ENCODE measurements at places on chromosomes 12 and 14.

DNA sequence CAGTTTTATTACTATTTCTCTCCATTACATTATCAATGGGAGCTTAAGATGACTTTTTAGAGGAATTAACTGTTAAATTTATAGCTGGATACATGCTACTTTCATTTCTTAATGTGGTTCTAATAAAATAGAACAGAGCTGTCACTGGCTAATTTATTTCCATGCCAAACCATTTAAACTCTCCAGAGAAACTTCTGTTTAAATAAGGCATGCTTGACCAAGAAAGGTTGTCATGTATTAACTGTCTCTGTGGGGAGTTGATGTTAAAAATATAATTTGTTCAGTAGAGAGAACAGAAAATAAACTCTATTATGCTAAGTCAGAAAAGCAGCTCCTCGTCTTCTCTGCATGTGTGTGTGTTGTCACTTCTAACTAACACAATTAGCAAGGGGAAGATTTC, 447.4 kb downstream of the SLC16A7 start:
- no peak overlapping the region for H3K27ac ChIP-seq
- no peak for DNase-seq
- no peak overlapping the region for H3K4me3 ChIP-seq
- no peaks in the 10 kb centered on the region for H3K36me3 ChIP-seq
- H3K27me3 ChIP-seq: no peaks in the 10 kb centered on the region

GRCh38 chr12:800401-800800, 48.0 kb downstream of the WNK1 start:
- H3K36me3 ChIP-seq: no peaks in the 10 kb centered on the region
- no peaks in the 10 kb centered on the region for H3K27me3 ChIP-seq
- no peak overlapping the region for H3K27ac ChIP-seq

DNA sequence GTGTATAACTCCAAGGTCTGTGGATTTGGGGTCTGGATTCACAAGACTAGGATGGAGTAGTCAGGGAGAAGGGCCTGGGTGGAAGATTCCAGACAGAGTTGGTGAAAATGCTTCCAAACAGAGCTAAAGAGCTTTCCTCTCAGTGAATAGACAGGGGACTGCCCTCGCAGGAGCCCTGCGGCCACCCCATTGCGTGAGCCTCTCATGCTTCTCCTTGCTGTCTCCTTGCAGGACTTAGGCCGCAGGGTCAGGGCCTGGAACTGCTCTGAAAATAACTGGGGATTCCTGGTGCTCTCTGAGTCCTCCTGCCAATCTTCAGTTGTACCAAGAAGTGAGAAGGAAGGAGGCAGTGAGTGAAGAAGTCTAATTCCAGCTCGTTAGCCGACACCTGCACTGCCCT, 49.0 kb upstream of the KCNA1 start:
- peaks cover 6% of the 10 kb centered on the region for H3K27me3 ChIP-seq
- DNase-seq: no peak
- peaks cover 10% of the 10 kb centered on the region for H3K4me1 ChIP-seq
- H3K27ac ChIP-seq: no peak overlapping the region
- no peaks in the 10 kb centered on the region for H3K36me3 ChIP-seq

DNA sequence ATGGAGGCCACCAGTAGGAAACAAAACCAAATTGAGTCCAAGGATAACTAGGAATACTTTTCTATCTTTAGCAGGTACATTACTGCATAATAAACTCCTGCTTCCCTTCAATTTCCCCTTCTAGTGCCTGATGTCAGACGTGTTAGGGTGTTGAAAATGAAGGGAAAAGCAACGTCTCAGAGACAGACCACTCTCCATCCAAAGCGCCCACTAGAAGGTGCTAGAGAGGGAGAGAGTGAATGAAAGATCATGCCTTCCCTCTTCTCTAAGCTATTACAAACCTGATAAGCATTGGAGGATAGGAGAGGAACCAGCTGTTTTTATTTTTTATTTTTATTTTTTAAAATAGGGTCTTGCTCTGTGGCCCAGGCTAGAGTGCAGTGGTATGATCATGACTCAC, 64.1 kb downstream of the ZNF641 start:
- no peaks in the 10 kb centered on the region for H3K36me3 ChIP-seq
- DNase-seq: no peak
- no peaks in the 10 kb centered on the region for H3K27me3 ChIP-seq
- H3K27ac ChIP-seq: no peak overlapping the region
- H3K4me1 ChIP-seq: peaks cover 5% of the 10 kb centered on the region

DNA sequence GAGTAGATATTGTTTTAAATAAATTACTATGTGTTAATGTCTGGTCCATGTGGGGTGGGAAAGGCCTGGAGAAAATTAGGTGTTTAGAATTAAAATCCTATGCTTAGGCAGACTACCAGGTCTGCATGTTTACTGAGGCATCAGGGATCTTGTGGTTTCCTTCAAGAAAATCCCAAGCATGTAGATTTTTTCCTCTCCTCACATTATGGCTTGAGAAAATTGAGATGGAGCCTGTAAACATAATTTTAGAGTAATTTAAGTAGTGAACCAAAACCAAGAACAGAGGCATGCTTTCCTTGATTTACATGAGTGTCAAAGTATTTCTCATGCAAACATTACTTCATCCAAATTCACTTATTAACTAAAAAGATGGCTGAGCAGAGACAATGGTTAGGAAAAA, 823.7 kb downstream of the AACS start:
- no peak overlapping the region for H3K27ac ChIP-seq
- H3K36me3 ChIP-seq: no peaks in the 10 kb centered on the region
- no peaks in the 10 kb centered on the region for H3K4me1 ChIP-seq
- H3K4me3 ChIP-seq: no peak overlapping the region
- H3K27me3 ChIP-seq: no peaks in the 10 kb centered on the region
- no peak for DNase-seq

- no peaks in the 10 kb centered on the region for H3K36me3 ChIP-seq
- no peaks in the 10 kb centered on the region for H3K27me3 ChIP-seq
- H3K27ac ChIP-seq: no peak overlapping the region
- H3K4me3 ChIP-seq: no peak overlapping the region
These were observed 839 bp downstream of the CLEC9A start for GRCh38 chr12:10031321-10031720.

- no peaks in the 10 kb centered on the region for H3K4me1 ChIP-seq
- H3K27ac ChIP-seq: no peak overlapping the region
- no peak overlapping the region for H3K4me3 ChIP-seq
- no peak for DNase-seq
- H3K36me3 ChIP-seq: no peaks in the 10 kb centered on the region
These were observed 187.6 kb downstream of the NOVA1 start for GRCh38 chr14:26410189-26410685.

DNA sequence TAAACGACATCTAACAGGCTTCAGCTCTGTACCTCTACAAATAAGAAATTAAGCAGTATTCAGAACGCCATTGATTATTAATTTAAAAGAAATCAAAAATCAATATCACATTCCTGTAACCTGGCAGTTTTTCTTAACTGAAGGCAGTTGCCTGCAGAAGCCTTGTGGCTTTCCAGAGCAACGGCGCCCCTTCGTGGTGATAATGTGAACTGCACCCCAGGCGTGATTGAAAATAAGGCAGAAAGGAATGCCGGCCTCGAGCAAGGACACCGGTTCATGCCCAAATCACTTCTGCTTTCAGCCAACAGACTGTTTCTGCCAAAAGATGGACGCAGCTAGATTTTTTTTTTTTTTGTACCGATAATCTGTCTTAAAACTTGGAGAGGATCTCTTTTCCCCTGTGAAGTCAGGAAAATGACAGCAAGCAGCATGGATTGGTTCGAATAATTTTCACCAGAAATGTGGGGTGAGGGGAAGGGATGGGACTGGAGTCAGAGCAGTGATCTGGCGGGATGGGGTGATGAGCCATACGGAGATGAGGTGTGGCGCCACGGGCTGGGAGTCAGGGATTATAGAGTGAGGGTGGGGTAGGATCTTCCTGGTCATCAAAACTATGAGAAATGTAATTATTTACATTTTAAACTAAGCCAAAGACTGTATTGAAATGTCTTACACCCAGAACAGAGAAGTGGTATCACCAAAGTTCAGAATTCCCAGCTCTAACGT, 473.0 kb downstream of the DPF3 start:
- H3K4me3 ChIP-seq: no peak overlapping the region
- no peaks in the 10 kb centered on the region for H3K36me3 ChIP-seq
- H3K27me3 ChIP-seq: no peaks in the 10 kb centered on the region
- no peak overlapping the region for H3K27ac ChIP-seq

DNA sequence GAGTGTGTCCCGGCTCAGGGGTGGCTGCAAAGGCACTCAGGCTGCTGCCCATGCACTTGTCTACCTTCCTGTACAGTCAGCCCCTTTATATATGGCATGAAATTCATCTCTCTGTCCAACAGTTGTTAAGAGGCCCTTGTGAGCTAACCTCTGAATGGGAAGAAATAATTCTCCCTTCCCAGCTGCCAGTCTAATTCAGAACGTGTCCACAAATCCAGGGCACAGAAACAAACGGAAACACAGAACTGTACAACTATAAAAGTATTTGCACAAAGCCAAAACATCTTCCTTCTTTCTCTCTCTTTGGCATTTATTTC, 849 bp downstream of the KRT5 start:
- DNase-seq: no peak
- H3K27ac ChIP-seq: no peak overlapping the region
- no peaks in the 10 kb centered on the region for H3K36me3 ChIP-seq
- no peak overlapping the region for H3K4me3 ChIP-seq
- H3K27me3 ChIP-seq: no peaks in the 10 kb centered on the region

GRCh38 chr12:71636704-71637115, 26.9 kb downstream of the ZFC3H1 start:
- no peaks in the 10 kb centered on the region for H3K4me1 ChIP-seq
- peaks cover 87% of the 10 kb centered on the region for H3K36me3 ChIP-seq
- no peak overlapping the region for H3K27ac ChIP-seq
- H3K4me3 ChIP-seq: no peak overlapping the region
- H3K27me3 ChIP-seq: no peaks in the 10 kb centered on the region
- peak; percentile 80 for DNase-seq

GRCh38 chr14:103072595-103073366, 11.2 kb upstream of the LBHD2 start:
- no peak overlapping the region for H3K27ac ChIP-seq
- DNase-seq: no peak
- no peak overlapping the region for H3K4me3 ChIP-seq
- H3K36me3 ChIP-seq: no peaks in the 10 kb centered on the region
- peaks cover 10% of the 10 kb centered on the region for H3K27me3 ChIP-seq

GRCh38 chr14:68168460-68169109, 349.0 kb downstream of the RAD51B start:
- no peak for DNase-seq
- no peaks in the 10 kb centered on the region for H3K4me1 ChIP-seq
- no peaks in the 10 kb centered on the region for H3K36me3 ChIP-seq
- no peaks in the 10 kb centered on the region for H3K27me3 ChIP-seq
- no peak overlapping the region for H3K4me3 ChIP-seq

DNA sequence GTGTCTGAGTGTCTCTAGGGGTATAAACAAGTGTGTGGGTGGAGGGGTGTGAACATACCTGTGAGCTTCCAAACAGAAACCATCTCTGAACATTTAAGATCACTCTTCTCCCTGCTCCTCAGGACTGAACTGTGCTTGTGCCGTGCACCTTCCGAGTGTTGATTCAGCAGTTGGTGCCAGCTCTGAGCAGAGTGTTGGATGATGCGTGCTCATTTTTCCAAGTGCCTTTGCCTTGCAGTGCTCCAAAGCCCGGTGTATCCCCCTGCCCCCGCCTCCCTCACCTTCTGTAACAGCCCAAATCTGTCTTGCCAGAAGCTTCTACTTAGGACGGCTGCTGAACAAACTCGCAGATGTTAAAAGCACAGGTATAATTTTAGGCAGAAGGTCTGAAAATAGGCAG, 4.4 kb downstream of the WSCD2 start:
- H3K27me3 ChIP-seq: peaks cover 10% of the 10 kb centered on the region
- H3K4me1 ChIP-seq: peaks cover 9% of the 10 kb centered on the region
- no peaks in the 10 kb centered on the region for H3K36me3 ChIP-seq
- H3K27ac ChIP-seq: no peak overlapping the region
- H3K4me3 ChIP-seq: no peak overlapping the region

DNA sequence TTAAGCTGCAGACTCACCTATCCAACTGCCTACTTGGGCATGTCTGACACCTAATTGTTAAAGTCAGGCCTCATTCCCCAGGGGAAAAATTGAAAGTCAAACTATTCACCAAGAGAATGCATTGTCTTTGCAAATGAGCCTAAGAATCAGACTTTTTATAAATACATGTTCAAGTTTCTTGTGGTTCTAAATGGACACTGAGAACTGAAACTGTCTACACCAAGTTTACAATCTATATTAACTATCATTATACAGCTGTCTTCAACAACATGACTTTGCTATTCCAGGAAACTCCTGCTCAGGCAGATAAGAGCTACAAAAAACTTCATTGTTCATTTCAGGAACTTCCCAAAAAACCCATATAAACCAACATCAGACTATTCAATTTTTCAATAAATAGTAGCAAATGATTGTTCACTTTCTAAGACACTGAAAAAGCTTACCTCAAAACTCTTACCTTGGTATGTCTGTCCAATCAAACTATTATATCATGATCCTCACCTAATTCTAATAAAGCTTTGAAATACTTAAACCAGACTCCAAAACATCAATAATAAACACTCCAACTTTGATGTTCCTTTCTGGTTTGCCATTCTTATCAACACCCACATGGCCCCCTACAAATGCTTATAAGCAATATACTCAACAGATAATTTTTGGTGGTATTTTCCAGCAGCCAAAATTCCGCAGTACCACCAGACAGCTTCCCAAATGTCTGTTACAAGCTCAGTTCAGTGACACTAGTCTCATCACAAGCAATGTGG, 24.2 kb downstream of the CDK17 start:
- DNase-seq: no peak
- peaks cover 37% of the 10 kb centered on the region for H3K4me1 ChIP-seq
- no peaks in the 10 kb centered on the region for H3K36me3 ChIP-seq
- peak overlapping the region; percentile 40 for H3K27ac ChIP-seq

- H3K4me1 ChIP-seq: no peaks in the 10 kb centered on the region
- no peak overlapping the region for H3K4me3 ChIP-seq
- no peak for DNase-seq
- H3K27ac ChIP-seq: no peak overlapping the region
- no peaks in the 10 kb centered on the region for H3K36me3 ChIP-seq
- H3K27me3 ChIP-seq: no peaks in the 10 kb centered on the region
These were observed 105.4 kb downstream of the FUT8 start for GRCh38 chr14:65517635-65518542.

DNA sequence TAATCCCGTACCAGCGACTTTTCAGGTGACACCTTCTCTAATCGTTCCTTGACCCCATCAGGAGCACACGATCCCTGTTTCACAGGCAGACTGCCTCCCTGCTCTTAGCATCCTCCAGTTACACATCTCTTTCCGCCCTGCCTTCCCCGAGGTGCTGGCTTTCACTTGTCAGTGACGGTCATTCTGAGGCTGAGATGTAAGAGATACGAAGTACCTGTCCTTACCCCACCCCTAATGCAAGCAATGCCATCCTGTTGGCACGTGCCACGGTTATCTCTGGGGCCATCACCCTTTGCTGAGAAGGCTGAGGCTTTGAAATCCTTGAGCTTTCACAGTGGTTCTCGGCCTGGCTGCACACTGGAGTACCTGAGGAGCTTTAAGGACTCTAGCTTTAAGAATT, 24.4 kb downstream of the B4GALNT3 start:
- H3K27me3 ChIP-seq: peaks cover 2% of the 10 kb centered on the region
- no peaks in the 10 kb centered on the region for H3K4me1 ChIP-seq
- H3K36me3 ChIP-seq: no peaks in the 10 kb centered on the region
- no peak for DNase-seq
